KG1 (cell line): ENCODE measurements at places on chromosomes 5 and 9.

DNA sequence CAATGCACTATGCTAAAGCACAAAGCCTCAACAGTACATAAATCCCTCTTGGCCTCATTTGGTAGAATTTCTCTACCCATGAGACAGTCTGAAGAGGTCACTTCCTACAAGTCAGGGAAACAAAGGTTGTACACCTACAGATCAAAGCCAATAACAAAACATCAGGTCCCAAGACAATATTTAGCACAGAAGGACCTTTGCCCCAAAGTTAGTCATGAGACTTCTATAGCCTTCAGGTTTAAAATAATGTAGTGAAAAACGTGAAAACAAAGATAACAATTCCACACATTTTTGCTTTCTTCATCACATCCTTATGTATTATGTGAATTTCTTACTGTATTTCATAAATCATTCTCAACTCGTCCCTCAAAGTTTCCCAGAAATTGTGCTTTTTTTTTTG, 15.8 kb downstream of the AFF4 start:
- no peak for DNase-seq

DNA sequence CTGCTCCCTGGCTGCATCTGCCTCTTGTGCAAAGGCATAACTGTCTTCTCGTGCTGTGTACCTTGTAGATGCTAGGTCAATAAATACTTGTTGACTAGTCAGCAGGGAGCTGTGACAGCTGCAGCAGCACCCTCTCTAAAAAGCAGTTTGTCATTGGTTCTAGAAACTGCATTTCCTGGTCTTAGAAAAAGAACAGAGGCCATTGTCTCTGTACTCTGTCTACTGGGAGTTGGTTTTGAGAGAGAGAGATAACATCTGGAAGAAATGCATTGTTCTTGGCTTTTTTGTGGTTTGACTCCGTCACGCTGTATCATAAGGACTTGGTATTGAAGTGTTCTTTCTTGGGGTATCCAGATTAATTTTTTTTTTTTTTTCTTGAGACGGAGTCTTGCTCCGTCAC, 32.3 kb downstream of the SH3GLB2 start:
- no peak for DNase-seq

DNA sequence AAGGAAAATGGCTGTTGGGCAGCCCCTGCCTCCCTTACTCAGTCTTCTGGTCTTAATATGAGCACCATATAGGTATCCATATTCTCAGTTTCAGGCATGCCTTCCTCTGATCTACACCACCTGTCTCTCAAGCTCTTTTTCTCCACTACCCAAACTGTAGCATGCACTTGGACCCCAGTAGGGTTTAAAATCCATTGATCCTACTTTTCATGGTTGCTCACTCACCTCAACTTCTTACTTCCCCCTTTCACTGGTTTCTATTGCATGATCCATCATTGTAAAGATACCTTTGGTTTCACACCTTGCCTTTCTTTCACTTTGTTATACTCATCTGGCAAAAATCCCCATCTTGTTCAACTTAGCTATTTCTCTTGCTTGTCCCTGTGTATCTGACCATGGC, 159.4 kb downstream of the KDM4C start:
- no peak for DNase-seq

DNA sequence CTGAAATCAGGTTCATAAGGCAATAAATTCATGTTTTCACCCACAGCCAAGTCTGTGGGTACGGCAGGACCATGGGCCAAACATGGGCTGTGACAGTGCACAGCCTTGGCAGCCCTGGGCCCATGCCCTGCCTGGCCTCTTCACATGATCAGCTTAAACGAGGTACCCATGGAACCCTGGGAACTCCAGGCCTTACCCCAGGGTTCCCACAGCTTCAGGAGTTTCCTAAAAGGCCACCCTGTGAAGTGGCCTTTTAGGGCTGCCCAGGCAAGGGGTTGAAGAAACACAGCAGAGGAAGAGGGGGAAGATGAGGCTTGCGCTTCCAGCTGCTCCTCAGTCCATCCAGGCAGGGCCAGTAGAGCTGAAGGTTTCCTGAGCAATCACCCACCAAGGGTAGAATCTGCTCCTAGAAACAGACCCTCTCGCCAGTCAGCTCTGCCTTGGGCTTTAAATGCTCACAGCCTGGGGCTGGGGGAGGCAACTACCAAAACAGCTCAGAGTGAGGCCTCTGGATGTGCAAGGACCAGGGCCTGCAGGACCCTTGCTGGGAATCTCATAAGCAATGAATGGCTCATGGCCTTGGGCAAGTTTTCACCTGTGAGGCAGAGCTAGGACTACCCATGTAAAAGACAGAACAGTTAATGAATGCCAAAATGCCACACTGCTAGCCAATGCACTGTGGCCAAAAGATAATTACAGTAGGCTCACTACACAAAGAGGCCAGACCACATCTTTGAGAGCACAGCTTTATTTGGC, 79.3 kb upstream of the LRRTM2 start:
- no peak for DNase-seq

- DNase-seq, result no peak
These were observed 56.9 kb downstream of the AP3S1 start for GRCh38 chr5:115898656-115899055.

DNA sequence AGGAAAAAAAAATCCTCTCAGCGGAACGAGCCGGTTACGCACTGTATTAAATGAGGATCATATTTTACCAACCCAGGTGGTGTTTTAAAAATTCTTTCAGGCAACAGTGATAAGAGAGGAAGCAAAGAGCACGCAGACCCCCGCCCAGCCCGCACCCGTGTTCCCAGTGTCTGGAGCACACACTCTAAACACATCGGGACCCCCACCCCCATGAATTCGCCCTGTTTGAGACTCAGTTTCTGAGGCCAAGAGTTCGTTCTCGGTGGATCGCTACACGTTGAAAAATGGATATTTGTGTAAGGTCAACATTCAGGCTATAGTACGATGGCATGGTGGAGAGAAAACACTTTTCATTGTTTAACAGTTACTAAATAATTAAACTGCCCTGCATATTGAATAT, 196.3 kb downstream of the MEF2C start:
- DNase-seq, result no peak

GRCh38 chr5:94310833-94311232, 307.6 kb downstream of the KIAA0825 start:
- no peak for DNase-seq

- no peak for DNase-seq
These were observed 60.2 kb upstream of the SRP19 start for GRCh38 chr5:112800891-112801290.

GRCh38 chr5:119405419-119405818, 46.9 kb upstream of the HSD17B4 start:
- no peak for DNase-seq

- no peak for DNase-seq
These were observed 99.2 kb upstream of the PITX1 start for GRCh38 chr5:135133181-135133580.

- no peak for DNase-seq
These were observed 15.1 kb upstream of the ACSL6 start for GRCh38 chr5:132026516-132027008.
